ENCODE measurements at places on chromosomes 12 and 14.

GRCh38 chr14:85811340-85811739 is 281.4 kb downstream of the FLRT2 start:
- no peak for DNase-seq

GRCh38 chr12:39620659-39621658 is 1.4 kb upstream of the ABCD2 start:
- DNase-seq, result peak; percentile 25

GRCh38 chr14:56490379-56490778 is 89.2 kb upstream of the TMEM260 start:
- no peak for DNase-seq

DNA sequence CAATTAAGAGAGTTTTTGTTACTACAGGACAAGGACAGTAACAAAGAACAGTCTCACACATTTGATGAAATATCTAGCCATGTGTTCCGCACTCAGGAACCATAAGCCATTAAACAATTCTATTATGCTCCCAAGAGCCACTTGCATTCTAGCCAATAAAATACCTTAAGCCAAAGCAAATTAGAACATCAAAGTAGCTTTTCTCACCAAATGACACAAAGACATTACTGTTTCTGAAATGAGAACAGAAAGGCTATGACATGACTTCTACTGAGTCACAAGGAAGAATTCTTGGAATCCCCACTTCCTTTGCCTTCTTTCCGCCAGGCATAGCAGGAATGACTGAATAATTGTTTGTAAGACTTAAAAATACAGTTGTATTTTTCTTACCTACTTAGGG is 445.8 kb downstream of the ATP23 start:
- DNase-seq, result no peak

DNA sequence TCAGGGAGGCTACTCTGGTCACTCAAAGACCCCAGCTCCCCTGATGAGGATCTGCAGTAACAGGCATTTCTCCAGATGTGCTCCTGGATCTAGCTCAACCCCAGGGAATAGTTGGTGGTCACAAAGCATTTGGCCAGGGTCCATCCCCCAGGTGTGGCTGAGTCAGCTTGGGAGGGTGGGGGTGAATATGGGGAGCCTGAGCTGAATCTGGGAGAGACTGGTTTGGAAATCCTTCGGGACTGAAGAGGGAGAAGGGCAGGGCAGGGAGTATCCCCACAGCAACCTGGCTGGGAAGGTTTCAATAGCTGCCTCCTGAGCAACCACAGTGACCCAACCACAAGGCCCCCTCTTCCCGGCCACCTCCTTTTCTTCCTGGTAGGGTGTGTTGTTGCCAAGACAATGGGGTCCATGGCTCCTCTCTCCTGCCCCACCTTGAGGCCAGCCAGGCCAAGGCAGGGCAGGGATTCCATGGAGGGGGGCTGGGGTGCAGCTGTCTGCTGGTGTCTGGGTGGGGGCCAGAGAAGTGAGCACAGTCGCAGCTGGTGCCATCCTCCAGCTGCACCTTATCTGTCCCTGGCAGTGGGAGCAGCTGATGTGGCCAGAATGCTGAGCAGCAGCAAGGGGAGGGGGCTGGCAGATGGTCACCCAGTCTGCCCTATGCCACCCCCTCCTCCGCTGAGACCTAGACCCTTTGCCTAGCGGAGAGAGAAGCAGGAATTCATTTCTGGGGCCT is 5.5 kb downstream of the ASIC1 start:
- no peak for DNase-seq

DNA sequence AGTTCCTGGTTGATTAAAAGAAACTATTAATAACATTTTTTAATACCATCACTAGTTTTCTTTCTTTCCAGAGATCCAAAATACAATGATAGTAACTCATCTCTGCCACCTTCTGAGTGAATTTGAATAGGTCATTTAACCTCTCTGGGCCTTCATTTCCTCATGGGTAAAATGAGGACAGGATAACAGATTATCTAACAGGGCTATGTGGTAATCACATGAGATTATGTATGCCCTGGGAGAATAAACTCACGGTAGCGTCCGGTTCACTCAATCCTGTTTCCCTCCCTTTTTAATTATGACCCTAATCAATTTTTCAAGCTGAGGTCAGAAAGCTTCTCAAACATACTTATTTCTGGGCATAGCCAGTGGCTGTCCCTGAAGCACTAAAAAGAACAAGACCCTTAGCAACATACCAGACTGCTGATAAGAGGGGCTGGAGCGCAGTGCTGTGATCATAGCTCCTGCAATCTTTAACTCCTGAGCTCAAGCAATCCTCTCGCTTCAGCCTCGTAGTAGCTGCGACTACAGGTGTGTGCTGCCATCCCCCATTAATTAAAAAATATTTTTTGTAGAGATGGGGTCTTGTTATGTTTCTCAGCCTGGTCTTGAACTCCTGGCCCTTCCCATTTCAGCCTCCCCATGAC is 24.2 kb downstream of the ATXN2 start:
- DNase-seq, result no peak

DNA sequence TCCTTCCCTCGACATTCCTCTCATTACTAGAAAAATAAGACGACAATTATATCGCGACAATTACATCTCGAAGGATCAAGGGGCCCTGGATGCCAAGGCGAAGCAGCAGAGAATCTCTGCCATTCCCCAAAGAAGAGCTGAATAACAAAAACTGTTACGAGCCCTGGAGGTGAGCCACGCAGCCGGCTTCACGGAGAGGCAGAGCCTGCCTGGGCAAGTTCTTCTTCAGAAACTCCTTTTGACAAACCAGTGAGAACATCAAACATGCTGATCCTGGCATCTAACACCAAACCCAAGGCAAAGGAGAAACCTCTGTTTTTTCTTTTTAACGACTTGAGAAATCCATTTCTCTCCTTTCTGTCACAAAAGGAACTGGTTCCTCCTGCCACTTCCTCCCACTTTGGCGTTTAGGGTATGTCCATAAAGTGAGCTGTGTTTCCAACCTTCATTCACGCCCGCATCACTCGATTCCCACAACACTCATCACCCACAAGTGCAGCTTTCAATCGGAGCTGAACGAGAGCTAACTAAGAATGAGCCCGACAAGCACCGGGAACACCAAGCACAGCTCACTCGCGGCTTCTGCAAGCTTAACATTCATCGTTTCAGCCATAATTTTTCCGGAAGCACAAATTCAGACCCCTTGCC is 21.5 kb downstream of the CCDC88C start:
- no peak for DNase-seq

- DNase-seq, result no peak
Observed at GRCh38 chr12:5817246-5817645, 127.8 kb downstream of the ANO2 start.

DNA sequence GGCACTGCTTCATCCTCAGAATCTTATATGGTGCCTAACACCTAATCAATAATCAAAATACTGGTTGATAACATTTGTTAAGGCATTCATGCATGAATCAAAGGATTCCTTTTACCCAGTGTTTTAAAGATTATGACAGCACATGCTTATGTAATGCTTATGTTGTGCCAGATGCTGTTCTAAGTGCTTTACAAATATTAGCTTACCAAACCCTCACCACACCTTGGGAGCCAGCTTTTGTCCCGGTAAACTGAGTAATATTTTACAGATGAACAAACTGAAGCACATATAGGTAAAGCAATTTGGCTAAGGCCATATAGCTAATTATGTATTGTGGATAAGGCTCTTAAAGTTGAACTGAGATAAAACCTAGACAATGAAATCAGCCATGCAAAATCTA is 209.2 kb downstream of the ALX1 start:
- DNase-seq, result no peak

GRCh38 chr12:63075376-63076060 is 75.5 kb downstream of the AVPR1A start:
- DNase-seq, result no peak

DNA sequence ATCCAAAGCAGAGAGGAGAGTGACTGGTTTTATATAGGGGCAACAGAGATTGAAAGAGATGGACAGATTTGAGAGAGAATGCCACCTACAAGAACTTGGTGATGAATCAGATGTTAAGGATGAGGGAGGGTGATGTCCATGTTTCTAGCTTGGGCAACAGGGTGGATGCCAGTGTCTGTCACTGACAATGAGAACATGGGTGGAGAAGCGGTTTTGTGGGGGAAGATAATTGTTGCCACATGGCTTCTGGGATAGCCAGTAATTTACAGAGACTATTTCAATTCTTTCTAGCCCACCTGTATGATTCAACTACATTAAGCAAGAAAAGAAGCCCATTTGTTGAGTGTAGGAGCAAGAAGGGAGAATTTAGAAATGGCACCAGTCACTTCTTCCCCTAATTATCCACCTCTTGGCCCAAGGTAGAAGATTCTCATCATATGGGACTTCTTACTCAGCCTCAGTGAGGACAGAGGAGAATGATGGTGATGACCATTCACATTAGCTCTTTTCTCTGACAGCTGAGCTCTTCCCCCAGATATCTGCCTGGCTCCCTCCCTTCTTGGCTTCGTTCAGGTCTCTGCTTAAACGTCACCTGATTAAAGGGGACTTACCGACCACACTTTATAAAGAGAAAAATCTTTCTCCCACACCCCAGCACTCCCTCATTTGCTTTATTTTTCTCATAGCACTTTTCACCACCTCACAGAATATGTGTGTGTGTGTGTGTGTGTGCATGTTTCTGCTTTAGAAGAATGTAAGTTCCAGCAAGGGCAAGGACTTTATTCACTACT is 117.8 kb downstream of the DUSP6 start:
- no peak for DNase-seq

DNA sequence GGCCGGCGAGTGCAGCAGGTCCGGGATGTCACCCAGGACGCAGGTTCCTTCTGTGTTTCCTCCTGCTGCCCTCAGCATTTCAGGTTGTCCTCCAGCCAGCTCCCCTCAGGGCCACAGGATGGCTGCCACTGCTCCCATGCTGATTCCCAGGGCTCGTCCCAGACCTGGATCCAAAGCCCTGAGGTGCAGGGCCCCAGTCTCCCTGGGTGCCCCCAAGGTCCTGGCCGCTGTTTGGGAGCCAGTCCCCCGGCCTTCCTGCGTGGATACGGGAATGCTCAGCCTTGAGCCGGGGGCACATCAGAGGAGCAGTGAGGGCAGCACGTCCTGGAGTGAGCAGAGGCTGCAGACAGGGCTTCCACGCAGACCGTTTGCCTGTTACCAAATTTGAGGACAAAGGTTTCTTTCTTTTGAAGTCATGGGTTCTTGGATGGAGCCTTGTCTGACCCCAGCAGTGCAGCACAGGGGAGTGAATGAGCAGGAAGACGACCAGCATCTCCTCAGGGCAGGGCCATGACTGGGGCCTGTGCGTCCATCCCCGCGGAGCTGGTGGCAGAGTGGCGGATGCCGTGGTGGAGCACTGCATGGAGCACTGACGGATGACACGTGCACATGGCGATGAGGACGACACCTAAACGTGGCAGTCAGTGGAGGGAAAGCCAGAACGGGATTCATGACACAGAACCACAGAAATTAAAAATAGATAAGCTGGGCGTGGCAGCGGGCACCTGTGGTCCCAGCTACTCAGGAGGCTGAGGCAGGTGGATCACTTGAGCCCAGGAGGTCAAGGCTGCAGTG is 12.5 kb upstream of the CACNA2D4 start:
- no peak for DNase-seq

DNA sequence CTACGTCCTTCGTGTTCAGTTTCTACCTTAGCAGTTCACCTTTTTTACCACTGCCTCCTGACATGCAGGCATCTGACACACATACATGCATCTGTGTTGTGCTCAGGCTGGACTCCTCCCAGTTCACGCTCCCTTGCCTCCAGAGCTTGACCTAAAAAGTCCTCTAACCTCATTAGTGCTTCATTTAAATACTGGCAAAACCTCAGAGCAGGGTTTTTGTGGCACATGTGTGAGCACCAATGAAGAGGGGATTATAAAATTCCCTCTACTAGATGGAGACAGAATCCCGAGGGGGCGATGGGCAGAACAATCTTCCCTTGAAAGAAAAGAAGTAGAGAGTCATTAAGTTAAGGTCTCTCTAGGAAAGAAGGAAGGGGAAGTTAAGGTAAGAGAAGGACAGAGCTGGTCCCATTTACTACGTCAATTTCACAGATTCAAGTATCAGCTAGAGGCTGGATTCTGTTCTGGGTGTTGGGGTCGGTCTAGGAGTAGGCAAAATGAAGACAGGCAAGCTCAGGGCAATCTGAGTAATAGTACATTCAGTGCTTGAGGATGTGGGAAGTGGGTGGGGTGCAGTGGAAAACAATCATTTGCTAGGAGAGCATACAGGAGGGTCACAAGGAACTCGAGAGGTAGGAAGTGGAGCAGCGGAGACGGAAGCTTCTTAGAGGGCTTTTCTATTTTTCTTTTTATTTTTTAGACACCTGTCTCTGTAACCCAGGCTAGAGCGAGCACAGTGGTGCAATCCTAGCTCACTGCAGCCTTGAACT is 7.5 kb downstream of the HAL start:
- DNase-seq, result no peak

DNA sequence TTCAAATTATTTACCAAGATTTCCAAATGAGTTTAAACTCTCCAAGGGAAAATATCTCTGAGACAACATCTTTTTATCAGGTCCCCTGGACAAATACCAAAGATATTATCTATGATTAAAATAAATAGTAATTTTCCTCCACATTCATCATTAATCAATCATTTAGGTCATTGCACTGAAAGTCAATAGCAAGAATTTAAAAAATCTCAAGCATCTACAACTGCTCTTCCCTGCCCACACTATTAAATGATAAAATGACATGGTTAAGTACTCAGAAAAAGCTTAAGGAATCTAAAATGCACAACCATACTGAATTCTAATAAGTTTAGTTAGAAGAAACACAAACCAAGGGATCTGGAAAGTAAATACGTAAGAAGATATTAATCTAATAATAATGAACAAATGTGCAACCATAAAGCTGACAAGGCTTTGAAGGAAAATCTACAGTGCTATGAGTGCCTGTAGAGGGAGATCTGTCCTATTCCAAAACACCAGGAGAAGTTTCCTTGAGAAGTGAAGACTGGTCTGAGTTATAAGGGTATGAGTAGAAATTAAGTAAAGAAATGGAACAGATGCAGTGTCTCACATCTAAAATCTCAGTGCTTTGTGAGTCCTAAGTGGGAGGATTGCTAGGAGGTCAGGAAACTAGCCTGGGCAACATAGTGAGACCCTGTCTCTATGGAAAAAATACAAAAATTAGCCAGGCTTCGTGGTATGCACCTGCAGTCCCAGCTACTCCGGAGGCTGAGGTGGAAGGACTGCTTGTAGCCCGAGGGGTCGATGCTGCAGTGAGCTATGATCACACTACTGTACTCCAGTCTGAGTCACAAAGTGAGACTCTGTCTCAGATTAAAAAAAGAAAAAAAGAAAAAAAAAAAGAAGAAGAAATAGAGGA is 19.2 kb downstream of the INTS13 start:
- DNase-seq, result no peak

GRCh38 chr14:51002406-51002999 is 58.2 kb upstream of the PYGL start:
- DNase-seq, result no peak

All from activated CD4-positive, alpha-beta T cell treated with anti-CD3 and anti-CD28 coated beads, Interleukin-2, amount 50 U/mL, for 4 hours (primary cell).